ENCODE measurements at places on chromosomes 1 and 21.

DNA sequence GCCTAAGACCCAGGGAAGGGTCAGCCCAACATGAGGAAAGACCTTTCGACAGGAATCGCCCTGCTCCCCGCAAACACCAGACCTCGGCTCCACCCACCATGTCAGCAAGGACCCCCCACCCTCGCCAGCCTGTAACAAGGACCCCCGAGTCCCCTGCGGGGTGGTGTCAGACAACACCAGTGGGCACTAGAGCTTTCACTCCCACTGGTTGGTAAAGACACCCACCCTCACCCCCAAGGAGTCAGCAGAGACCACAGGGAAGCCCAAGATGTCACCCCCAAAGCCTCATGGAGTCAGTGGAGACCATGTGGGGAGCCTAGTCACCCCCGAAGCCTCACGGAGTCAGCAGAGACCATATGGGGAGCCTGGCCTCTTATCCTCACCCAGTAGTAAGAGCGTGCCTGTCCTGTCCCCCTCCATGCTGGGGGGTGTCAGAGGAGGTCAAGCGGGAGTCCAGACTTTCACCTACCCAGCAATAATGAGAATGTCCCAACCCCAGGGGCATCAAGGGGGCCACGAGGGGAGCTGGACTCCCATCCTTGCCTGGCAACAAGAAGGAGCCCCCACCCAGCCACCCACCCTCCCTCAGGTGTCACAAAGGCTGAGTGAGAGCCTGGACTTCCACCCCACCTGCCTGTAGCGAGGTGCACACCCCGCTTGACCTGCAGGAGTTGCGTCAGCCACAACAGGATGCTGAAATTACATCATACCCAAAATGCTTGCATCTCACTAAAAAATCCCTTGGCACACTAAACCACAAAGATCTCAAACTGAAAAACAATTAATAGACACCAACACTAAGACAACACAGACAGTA is 24.8 kb downstream of the SLC19A1 start:
- no peak for DNase-seq

GRCh38 chr1:17635811-17636210 is 96.3 kb downstream of the ARHGEF10L start:
- peak; percentile 40 for DNase-seq

DNA sequence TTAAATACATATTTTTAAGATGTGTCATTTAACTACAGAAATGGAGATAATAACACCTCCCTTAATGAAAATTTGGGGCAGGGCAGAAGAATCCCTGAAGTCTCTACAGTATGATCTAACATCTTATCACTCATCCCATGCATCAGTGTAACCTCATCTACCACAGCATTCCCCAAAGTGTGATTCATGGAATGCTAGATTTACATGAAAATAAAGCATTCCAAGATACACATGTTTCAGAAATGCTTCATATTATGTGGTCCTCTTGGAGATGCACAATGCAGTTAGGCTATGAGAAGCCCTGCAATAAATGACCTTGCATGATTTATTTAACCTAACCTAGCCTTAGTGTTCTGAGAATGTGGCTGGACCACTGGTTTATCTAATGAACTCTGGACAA is 166.9 kb upstream of the SYT6 start:
- no peak for DNase-seq

DNA sequence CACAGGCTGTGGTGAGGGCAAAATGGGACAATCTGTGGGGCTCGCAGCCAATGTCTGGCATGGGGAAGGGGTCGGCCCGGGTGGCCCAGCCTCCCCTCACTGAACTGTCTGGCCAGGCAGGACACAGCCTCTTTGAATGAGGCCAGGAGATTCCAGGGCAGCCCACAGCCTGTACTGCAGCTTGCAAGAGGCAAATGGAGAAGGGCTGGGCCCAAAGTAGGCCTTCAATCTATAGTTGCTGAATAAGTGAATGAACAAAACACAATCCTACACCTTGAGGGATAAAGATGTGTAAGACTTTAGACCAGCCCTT is 23.2 kb downstream of the SLC27A3 start:
- no peak for DNase-seq

DNA sequence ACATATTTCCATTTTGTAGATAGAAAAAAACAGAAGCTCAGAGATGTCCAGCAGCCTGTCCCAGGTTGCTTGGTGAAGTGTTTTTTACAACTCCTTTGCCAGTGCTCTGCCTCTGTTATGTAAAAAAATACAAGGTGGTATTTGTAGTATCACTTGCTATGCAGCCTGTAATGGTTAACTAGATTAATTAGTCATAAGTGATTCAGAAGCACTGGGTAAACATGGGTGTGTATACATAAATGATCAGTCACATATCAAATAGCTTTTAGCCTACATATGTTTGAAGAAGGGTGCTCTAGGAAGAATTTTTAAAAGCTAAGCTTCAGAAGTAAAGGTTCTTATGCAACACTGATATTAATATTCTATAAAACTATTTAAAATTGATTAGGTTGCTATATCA is 70.0 kb upstream of the MAGI3 start:
- no peak for DNase-seq

GRCh38 chr1:65407877-65408276 is 12.6 kb upstream of the LEPR start:
- DNase-seq: no peak
